Naive B cell (primary cell): ENCODE measurements at places on chromosomes 6 and 20.
A peak's percentile ranks its signal among the peaks of the same experiment; 100 is the strongest.

- DNase-seq, result no peak
These were observed 54.9 kb downstream of the BCAS1 start for GRCh38 chr20:54015496-54015895.

GRCh38 chr6:144174006-144174405 lies 23.7 kb downstream of the STX11 start:
- no peak for DNase-seq

- no peak for DNase-seq
These were observed 136.4 kb upstream of the JARID2 start for GRCh38 chr6:15109338-15110090.

GRCh38 chr6:133235221-133235620 lies 5.9 kb upstream of the EYA4 start:
- no peak for DNase-seq

DNA sequence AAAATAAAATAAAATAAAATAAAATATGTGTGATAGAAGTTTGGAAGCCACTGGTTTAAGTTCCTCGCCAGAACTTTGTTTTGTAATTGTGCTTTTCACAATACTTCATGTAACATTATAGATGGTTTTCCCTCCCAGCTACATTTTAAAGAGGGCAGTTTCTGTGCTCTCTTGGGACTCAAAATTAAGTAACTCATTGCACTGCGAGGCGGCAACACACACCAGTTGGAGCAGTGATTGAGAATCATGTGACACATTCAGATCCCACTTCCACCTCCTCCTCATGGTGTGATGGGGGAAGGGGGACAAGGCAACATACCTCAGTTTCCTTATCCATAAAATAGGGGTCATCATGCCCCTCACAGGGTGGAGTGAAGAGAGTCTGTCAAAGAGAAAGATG lies 7.5 kb downstream of the C2 start:
- DNase-seq, result no peak

- peak; percentile 21 for DNase-seq
These were observed 731 bp downstream of the MAK start for GRCh38 chr6:10837622-10837994.

DNA sequence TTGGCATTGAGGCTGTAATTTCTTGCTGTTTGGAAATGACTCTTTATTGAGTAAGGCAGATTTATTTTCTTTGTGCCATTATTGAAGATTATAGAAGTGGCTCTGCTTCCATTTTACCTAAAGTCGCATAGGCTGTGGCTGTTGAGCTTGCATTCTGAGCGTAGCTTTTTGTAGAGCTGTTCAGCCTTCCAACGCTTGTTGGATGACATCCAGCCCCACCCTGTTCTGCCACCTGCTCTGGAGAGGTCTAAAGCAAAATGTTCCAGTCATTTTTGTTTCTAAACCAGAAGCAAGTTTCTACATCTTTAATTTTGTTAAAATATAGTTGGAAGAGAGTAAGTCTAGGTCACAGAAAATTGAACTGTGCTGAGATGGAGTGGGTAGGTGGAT lies 24.4 kb downstream of the UST start:
- DNase-seq, result no peak

DNA sequence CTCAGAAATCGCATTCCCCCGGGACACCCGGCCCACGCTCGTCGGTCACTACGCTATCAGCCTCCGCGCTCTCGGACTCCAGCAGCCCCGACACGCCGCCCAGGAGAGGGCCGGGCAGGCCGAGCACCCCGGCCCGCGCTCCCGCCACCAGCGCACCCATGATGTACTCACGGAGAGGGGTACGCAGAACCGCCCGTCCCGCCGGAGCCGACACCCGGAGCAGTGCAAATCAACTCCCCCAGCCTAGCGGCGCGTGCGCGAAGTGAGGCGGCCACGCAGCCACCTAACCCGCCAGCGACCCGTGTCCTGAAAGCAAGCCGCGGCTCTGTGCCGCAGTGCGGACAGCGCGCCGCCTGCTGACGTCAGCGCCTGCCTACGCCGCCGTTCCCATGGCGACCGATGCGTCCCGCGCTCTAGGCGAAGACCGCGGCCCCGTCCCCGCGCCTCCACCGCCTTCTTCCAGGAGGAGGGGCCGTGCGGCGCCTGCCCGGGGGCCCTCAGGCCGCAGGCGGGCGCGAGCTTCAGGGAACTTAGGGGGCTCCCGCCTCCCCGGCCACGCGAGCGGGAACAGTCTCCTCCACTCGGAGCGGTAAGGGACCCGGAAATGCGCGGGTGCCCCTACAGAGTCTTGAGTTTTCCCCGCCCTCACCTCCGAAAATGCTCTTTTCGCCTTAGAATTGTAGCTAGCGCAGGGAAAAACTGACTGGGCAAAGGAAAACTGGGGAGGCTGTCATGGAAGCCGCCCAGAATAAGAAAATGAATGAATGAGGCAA lies at the start of gene AHI1:
Gene AHI1 (minus strand): TSS at position 329 of the 773 bp plus-strand sequence. CDS start 5,503 bp downstream, outside the sequence.
- peak; percentile 89 for DNase-seq

- DNase-seq, result no peak
These were observed 18.1 kb downstream of the C6orf132 start for GRCh38 chr6:42124223-42124836.

DNA sequence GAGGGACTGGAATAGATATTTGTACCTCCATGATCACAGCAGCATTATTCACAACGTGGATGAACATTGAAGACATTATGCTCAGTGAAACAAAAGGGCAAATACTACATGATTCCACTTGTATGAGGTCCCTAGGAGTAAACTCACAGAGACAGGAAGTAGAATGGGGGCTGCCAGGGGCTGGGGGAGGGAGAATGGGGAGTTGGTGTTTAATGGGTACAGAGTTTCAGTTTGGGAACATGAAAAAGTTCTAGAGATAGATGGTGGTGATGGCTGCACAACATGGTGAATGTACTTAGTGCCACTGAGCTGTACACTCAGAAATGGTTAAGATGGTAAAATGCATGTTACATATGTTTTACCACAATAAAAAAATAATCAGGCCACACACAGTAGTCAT lies 164.3 kb upstream of the RREB1 start:
- no peak for DNase-seq

DNA sequence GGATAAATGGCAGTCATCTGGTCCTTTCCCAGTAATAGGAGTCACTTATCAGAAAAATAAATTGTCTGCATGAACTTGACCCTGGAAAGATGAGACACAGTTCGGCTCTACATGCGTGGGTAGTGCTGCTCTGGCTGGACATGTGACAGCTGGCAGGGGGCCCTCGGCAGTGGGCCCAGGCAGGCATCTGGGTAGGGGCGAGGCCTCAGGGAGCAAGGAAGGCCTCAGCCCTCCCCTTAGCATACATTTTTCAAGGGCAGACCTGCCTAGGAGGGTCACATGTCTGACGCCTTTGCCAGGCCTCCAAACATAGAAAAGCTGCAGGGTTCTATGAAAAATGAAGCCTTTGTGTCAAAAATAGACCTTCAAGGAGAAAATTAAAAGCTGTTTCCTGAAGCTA lies 12.8 kb upstream of the ILRUN start:
- no peak for DNase-seq

DNA sequence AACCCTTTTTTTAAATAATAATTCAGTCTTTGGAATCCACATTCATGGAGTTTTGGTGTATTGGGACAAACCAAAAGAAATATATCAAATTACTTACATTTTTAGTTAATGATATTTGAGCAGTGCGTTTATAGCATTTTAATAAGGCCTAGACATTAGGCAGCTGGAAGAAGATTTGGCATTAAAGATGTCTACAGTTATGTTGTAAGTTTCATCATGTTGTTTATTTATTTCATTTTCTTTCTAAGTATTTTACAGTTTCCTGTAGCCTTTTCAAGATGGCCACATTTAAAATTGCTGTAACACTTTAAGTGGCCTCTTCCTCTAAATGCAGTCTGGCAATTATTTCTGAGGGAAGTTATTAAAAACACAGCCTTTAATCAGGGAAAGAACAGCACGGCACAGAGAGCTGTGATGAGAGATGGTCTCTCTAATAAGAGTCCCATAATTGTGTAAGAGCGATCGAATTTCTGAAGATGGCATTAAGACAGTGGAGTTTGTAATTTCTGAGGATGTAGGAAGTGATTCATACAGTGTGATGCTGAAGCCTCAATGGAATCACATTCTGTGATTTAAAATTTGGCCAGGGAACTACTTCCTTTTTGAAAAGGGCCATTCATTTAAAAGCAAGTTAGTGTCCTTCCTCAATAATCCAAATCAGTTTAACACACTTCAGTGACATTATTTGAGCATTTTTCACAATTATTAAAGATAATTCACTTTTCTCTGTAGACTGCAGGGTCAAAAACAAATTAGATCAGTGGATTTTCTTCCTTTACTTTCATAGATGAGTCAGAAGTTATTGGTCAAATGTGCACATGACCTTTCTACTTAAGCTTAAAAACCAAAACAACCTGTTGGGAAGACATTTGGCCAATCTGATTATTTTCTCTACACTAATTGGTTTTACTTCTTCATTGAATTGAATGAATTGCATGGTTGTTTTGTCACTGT lies 52.4 kb upstream of the EDN3 start:
- DNase-seq, result no peak

GRCh38 chr6:29676981-29677601 lies 3.9 kb downstream of the ZFP57 start:
- no peak for DNase-seq

GRCh38 chr6:31588871-31589650 lies 3.0 kb downstream of the LST1 start:
- no peak for DNase-seq

GRCh38 chr6:148348778-148349177 lies 6.1 kb downstream of the SASH1 start:
- DNase-seq, result no peak

DNA sequence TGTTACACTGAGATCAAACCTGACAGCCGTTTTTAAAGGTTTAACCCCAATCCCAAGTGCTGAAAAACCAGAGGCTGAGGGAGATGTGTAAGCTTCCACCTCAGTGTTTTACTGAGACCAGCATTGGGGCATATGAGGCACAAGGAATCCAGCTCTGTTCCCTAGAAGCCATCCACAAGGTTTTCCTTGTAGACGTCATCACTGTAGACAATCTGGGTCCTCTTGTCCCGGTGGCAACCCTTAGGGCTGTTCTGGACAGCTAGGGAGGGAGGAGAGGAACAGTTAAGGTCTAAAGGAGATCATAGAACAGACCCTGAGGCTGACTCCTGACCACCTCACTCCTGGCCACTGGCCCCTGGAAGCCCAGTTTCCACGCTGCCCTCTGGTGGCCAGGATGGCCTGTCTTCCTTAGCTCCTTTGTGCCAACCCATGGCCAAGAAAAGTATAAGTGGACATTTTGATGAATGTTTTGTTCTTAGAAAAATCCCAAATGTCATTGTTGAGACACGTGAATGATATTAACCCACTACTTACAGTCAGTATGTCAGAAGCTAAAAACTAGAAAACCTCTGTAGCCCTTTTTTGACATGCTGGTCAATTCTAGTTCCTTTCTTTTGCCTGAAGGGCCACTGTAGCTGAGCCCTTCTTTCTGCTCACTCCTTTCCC lies 6.4 kb downstream of the CFB start:
- peak; percentile 15 for DNase-seq

- DNase-seq, result no peak
These were observed 81.5 kb downstream of the EDN1 start for GRCh38 chr6:12371641-12372146.

GRCh38 chr6:47029865-47030561 lies 12.1 kb downstream of the ADGRF1 start:
- DNase-seq, result no peak

GRCh38 chr20:45406260-45407066 lies 1.6 kb upstream of the DBNDD2 start:
- peak; percentile 57 for DNase-seq

DNA sequence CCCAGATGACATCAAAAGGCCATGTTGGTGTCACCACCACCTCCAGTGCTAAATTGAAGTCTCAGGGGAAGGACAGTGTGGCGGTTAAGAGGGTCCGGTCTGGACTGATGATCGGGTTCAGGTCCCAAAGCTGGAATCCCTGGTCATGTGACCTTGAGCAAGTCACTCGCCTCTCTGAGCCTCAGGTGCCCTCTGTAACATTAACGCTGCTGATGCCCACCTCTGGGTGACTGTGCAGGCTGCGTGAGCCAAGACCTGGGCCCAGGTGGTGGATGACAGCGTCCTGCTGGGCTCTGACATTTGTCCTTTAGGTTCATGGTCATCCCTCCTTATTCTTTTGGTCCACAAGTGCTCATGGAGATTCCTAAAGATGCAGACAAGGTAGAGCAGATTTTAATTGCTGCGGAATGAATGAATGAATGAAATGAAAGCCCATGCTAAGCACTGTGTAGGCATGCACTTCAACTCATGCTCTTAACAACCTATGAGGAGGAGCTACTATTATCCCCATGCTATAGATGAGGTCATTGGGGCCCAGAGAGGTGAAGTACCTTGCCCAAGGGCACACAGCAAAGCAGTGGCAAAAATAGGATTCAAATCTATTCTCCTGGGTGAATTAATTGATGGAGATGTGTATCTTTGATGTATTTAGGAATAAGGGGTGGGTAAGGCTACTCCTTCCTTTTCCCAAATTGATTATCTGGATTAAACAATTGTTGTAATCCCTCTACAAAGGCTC lies 649 bp upstream of the BPIFB1 start:
- no peak for DNase-seq

DNA sequence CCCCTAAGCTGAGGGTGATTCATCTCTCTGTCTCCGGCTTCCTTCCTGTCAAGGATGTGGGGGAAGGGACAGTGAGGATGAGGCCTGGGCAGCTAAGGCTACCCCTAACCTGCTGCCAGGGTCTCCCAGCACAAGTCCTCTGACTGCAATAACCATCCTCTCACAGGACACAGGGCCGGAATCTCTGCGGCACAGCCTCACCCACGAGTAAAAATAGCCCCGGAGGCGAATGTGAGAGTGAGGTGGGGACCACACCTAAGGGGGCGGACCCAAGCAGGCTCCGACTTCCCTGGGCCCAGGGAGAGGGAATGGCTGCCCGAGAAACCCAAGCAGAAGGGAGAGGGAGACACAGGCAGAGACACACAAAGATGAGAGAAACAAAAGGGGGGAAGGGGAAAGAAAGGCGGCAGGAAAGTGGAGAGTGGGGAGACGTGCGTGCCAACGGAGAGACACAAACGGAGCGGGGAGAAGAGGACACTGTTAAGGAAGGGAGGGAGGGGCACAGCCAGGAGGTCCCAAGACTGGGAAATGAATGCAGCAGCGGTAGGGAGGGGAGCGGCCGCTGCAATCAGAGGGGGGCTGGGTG lies 1.4 kb downstream of the CLIC1 start:
- peak; percentile 32 for DNase-seq

- no peak for DNase-seq
These were observed 31.7 kb upstream of the SCUBE3 start for GRCh38 chr6:35181933-35182612.

GRCh38 chr20:41003143-41003935 lies 25.3 kb upstream of the TOP1 start:
- DNase-seq, result no peak

- no peak for DNase-seq
These were observed 42.8 kb upstream of the DSE start for GRCh38 chr6:116327803-116328527.

DNA sequence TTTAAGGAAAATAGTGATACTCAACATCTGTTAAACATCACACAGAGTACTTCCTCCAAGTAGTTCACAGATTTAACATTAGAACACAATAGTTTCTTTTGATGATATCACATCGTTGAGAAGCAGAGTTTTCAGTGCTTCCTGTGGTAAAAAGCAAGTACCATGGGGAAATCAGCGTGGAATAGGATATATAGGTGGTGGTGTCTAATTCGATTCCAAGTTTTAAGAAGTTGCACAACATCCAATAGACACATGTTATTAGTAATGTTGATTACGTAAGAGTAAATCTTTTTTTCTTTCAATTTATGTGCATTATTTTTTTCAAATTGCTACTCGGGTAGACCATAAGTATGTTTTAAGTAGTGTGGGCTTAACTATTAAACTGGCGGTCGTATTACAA lies 360.7 kb downstream of the NKAIN2 start:
- no peak for DNase-seq

GRCh38 chr20:24469894-24470745 lies 691 bp downstream of the SYNDIG1 start:
- DNase-seq, result no peak
